ENCODE measurements at places on chromosomes 3 and 15.
A peak's percentile ranks its signal among the peaks of the same experiment; 100 is the strongest.

- peak; percentile 83 for DNase-seq
Measured at GRCh38 chr3:112647122-112647521, 6.2 kb upstream of the CCDC80 start.

DNA sequence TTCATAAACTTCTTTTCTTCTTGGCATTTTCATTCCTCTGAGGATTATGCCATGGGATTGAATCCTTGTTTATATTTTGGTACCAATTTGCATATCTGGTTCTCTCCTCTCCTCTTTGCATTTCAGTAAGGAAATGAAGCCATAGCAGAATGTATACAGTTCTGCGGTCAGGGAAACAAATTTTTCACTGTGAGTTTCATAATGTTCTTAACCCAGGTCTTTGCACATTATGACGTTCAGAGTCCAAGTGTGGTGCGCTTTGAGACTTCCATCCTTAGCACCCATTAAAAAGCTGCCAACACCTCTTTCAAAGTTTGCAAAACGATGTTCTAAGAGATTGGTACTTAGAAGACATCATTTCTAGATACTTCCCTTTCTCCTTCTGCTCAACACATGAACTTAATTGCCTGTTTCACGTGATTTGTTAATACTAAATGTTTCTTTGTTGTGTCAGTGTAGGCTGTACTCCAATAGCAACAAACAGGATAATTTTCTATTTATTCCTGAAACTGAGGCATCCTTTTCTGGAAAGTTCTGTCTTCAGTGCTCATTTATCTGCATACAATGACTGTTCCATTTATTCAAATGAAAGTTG lies 953.1 kb upstream of the NR2F2 start:
- DNase-seq = no peak

DNA sequence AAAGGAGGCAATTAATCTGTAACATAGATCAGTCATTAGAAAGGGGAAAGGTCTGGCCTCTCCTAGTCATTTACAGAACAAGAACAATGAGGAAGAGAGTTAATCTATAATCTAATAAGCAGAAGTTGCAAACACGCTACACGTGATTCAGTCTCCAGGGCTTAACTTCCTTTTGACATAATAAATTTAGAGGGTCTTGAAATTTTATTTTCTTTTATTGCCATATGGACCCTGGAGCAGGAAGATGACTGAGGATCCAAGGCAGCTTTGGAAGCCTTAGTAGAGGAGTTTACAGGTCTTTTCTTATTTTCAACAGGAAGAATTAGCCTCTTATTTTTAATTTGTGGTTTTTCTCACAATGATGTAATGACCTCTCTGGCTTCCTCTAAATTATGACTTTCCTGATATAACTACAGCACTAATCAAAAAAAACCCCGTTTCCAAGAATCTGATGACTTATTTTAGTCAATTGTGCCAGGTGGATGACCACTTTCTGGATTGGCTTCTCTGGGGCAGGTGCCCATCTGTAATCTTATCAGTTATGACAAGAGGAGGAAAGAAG lies 32.2 kb downstream of the ADGRG7 start:
- no peak for DNase-seq

GRCh38 chr15:25611603-25612002 lies 172.8 kb upstream of the UBE3A start:
- DNase-seq = no peak

DNA sequence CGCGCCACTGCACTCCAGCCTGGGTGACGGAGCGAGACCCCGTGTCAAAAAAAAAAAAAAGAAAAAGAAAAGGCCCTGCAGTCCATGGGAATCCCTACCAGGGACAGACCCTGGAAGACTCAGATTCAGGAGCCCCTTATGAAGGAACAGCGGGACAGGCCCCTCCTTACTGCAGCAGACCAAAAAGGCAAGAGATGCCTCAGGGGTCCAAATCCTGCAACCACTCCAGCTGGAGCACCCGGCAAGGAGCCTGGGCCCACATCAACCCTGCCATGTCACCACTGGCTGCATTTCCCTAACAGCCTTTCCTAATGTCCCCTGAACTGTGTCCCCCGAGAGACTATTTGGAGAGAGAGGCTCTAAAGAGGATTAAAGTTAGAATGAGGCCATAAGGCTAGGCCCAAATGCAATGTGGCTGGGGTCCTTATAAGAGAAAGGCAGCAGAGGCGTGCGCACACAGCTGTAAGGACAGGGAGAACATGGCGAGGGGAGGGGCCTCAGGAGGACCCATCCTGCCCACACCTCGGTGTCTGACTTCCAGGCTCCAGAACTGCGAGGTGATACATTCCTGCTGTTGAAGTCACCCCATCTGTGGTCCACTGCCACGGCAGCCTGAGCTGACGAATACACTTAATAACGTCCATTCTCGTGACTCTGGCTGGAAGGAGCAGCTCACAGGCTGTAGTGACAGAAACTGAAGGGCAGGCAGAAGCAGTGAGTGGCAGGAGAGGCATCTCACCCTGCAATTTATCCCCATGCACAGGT lies 78.1 kb downstream of the ATP10A start:
- no peak for DNase-seq

GRCh38 chr3:126021224-126021623 lies 52.2 kb downstream of the ROPN1B start:
- no peak for DNase-seq

DNA sequence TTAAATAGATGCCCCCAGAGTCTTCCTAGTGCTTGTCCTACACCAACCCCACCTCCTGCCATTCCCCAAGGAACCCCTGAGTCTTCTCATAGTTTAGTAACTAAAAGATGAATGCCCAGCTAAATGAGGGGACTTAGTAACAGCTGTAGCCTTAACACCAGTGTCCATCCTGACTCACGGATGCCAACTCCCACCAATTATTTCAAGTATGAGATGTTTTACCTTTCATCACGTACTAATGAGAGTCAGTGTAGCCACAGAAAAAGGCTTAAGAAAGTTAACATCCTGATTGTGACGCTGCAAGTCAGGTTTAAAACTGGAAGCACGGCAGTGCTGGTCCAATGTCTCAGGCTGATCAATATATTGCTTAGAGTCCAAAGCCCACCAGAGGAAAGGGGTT lies 109.9 kb downstream of the FMN1 start:
- no peak for DNase-seq

DNA sequence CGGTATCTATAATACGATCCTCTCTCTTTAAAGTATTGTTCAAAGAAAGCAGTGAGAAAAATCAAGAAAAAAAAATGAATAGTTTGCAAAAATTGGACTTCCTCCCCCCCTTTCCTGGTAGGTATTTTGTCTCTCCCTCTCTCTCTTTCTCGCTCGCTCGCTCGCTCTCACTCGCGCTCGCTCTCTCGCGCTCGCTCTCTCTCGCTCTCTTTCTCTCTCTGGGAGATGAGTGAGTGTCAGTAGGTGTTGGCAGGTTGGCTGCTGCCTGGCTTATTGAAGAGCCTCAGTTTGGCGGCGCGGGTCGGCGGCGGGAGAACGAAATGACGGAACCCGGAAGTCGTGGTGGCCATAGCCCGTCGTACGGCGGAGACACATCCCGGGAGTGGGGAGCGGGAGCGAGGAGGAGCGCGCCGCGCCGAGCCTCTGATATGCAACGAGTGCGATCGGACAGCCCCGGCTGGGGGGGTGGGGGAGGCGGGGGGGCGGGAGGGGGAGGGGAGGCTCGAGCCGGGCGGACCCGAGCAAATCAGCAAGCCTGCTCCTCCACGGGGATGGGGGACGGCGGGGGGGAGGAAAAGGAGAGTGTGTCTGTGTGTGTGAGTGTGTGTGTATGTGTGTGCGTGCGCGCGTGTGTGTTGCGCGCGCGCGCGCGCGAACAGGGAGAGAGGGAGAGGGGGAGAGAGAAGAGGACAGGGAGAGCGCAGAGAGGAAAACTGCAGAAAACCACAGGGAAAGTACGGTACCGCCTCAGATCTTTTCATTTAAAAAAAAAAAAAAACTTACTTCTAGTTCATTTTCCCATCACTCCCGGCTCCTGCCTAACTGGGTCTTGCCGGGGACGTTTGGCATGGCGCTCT lies at the start of gene MEIS2:
Gene MEIS2 (minus strand): TSS at position 441 of the 857 bp plus-strand sequence. CDS start 1,083 bp downstream, outside the sequence.
- DNase-seq = peak; percentile 93

DNA sequence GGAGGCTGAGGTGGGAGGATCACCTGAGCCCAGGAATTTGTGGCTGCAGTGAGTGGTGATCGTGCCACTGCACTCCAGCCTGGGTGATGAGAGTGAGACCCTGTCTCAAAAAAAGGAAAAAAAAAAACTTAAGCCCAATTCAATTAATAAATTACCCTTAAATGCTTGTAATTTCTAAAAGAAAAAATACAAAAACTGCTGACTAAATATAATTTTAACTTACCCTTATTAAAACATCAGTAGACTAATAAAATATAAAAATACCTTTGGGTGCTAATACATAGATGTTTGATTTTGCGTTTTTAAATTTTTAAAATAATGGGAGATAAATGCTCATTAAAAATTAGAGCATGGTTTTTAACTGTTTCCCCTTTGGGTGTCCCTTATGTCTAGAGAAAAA lies 17.5 kb upstream of the SLC25A26 start:
- DNase-seq = no peak

GRCh38 chr15:89118481-89118989 lies 30.3 kb downstream of the ABHD2 start:
- no peak for DNase-seq

- no peak for DNase-seq
Measured at GRCh38 chr15:44199393-44199792, 4.3 kb upstream of the FRMD5 start.

DNA sequence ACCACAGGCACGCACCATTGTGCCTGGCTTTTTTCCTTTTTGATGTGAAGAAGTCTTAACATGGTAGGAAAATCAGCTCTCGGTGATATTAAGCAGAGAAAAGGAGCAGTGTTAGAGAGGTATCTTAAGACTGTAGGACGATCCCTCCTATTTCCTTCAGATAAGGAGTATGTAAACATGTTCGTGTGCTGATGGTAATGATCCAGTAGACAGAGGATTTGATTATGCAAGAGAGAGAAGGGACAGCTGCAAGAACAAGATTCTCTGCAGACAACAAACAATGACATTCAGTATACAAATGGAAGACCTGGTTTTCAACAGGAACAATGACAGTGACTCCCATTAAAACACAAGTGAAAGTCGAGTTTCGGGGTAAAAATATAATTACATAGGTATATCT lies 95.1 kb upstream of the MELTF start:
- no peak for DNase-seq

DNA sequence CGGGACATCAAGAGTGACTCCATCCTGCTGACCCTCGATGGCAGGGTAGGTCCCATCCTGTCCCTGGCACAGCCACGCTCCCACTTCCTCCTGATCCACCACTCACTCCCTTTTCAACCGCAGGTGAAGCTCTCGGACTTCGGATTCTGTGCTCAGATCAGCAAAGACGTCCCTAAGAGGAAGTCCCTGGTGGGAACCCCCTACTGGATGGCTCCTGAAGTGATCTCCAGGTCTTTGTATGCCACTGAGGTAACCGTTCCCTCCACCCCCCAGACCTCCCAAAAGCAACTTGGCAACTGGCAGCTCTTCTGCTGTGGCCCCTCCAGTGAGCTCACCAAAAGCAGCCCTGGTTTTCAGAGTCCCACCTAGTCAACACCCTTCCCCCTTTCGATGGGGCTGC lies 9.4 kb downstream of the ANKRD63 start:
- DNase-seq = no peak

DNA sequence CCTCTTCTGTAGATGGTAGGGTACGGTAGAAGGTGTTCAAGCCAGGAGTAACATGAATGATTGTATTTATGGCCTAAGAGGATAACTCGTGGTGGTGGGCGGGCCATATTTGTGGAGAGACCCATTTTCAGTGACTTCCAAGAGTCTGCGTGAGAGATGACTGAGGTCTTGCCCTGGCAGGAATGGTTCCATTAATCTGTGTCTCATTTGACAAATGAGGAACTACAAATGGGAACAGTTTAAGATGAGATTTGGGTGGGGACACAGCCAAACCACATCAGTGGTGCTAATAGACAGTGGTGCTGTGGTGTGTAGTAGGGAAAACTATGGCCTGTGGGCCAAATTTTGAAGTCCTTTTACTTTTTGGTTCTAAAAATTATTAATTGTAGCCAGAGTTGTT lies 47.1 kb downstream of the FLNB start:
- DNase-seq = no peak

GRCh38 chr3:71494212-71494611 lies 89.3 kb downstream of the FOXP1 start:
- DNase-seq = no peak

- no peak for DNase-seq
Measured at GRCh38 chr3:161351330-161351729, 20.0 kb downstream of the SPTSSB start.

DNA sequence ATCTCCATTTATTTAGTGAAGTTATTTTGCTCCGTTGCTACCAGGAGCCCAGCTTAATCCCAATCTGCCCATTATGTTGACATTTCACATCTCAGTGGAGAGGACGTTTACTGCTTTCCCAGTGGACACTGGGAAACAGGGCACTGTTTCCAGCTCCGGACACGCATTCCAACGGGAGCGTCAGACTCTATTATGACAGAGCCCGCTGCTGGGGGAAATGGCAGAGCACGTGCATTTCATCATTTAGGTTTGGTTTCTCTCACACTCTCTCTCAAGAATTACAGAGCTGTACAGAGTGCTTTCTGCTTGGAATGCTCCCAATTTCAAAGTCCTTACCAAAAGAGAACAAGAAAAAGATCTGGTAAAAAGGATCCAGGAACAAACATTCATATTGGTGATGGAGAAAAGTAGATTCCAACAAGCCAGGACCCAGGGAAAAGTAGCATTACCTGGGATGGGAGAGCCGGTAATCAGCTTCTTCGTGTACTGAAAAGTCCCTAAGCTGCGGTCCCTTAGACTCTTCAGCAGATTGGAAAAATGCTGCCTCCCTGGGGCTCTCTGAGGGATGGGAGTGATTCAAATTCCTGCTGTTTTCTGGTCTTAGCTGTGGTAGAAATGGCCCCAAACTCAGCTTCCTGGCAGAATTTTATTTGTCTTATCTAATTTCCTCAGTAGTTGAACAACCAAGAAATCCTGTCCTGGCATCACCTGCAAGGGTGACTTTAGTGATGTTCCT lies 136.0 kb upstream of the THBS1 start:
- DNase-seq = no peak

GRCh38 chr15:55872471-55872870 lies 120.9 kb downstream of the NEDD4 start:
- no peak for DNase-seq

- no peak for DNase-seq
Measured at GRCh38 chr15:73777741-73778140, 24.6 kb upstream of the INSYN1 start.

DNA sequence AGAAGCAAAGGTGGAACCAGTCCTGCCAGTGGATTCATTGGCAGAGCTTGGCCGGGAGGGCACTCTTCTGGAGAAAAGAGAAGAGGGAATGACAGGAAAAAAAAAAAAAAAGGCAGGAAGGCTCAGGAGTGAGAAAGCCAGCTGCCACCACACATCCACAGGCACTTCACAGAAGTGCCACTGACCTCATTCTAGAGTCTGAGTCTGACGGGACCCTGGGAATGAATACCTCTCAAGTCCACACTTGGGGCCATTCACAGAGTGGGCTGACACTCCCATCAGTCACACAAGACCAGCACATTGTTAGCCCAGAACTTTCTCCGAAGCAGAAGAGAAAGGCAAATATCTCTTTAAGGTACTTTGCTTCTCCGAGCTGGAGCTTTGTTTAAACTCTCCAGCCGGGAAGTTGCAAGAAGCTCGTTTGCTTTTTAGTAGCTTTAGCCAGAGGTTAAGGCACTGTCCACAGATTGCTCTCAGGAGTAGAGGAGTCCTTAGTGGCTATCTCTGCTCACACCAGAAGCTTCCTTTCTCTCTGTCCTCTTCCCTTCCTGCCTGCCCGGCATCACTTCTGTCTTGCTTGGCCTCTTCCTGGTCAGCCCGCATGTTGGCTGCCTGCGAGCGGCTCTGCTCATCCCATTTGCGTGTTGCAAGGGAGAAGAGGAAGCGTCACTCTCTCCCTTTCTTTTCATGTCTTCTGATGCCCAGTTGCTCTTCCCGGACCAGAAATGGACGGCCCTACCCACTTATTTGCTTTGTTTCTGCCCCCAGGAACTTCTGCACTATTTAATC lies 53.8 kb downstream of the CMTM6 start:
- DNase-seq = no peak

All from ELF-1 (cell line).